Amniotic epithelial cell (primary cell): ENCODE measurements at places on chromosomes 3 and 15.

DNA sequence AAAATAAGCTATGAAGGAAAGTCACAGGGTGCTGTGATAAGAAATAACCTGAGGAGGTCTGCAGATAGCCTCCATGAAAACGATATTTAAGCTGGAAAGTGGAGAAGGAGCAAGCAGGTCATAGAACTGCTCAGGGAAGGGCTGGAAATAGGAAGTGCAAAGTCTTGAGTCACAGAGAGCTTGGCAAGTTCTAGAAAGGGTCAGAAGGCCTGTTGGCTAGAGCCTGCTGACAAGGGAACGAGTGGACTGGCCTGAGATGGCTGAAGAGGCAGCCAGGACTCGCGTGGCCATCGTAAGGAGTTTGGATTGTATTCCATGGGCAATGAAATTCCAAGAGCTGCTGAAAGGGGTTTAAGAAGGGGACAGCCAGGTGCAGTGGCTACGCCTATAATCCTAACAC lies 64.7 kb upstream of the IL12A start:
- DNase-seq = no peak

- DNase-seq = no peak
Measured at GRCh38 chr3:151753846-151754245, 20.1 kb downstream of the AADACL2 start.

- DNase-seq = no peak
Measured at GRCh38 chr3:84893211-84893610, 65.6 kb upstream of the CADM2 start.

GRCh38 chr3:17913359-17913758 lies 170.9 kb upstream of the TBC1D5 start:
- DNase-seq = no peak

- peak; percentile 51 for DNase-seq
Measured at GRCh38 chr15:43966646-43967045, 139.8 kb downstream of the WDR76 start.

- DNase-seq = peak; percentile 79
Measured at GRCh38 chr3:184710870-184711492, 883 bp downstream of the MAGEF1 start.

GRCh38 chr15:53974121-53974520 lies 4.1 kb upstream of the UNC13C start:
- no peak for DNase-seq

DNA sequence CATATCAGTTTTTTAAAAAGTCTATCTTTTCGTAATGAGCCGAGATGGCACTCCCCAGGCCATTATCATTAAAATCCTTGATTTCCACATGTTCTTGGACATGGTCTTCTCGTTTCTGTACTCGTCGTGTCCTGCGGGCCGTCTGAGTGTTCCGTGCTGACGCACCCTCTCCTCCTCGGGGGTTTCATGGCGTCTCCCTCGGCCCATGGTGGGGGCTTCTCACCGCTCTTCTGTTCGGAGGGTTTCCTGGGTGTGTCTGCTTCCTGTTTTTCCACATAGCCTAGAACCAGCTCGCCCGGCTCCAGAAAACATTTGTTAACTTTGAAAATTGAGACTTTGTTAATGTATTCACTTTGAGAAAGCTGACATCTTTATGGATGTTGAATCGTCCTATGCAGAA lies 92.7 kb downstream of the VGLL4 start:
- DNase-seq = no peak

GRCh38 chr3:8972639-8973038 lies 9.4 kb upstream of the RAD18 start:
- DNase-seq = peak; percentile 62

- DNase-seq = no peak
Measured at GRCh38 chr15:46278062-46278461, 643.2 kb downstream of the SQOR start.

DNA sequence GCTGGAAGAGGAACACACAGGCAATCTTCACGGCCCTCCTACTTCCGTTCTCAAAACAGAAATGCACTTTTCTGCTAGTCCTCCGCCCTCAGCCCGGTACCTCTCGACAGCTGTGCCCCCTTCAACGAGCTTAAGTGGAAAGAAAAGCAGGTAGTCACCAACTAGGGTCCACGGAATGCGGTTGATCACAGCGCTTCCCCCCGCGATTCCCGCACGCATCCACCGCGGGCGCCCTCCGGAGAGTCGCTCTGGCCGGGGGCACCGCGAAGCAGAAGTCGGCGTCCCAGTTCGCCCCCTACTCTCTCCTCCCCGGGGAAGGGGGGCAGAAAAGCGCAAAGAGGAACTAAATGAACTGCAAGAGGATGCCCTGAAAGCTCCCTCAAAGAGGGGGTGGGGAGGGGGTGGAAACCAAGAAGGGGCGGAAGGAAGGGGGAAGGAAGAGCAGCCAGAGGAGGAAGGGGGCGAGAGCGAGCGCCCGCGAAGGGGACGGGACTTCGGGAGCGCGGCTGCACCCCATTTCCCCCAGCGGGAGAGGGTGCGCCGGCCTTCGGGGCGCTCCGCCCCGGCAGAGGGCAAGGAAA lies 738 bp downstream of the ACAP2 start:
- peak; percentile 29 for DNase-seq

GRCh38 chr15:78044407-78045155 lies 32.9 kb downstream of the TBC1D2B start:
- peak; percentile 55 for DNase-seq

DNA sequence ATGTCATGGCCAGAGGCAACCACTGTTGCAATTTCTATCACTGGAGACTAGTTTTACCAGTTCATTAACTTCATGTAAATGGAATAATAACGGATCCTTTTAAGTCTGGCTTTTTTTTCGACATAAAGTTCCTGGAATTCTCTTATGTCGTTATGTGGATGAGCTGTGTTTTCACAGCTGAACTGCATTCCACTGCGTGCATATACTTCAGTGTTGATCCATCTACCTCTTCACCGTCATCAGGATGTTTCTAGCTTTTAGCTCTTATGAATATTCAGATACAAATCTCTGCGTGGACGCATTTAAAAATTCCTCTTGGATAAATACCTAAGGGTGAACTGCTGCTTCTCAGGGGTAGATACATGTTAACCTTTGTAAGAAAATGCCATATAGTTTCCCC lies 15.6 kb upstream of the CYFIP1 start:
- no peak for DNase-seq

DNA sequence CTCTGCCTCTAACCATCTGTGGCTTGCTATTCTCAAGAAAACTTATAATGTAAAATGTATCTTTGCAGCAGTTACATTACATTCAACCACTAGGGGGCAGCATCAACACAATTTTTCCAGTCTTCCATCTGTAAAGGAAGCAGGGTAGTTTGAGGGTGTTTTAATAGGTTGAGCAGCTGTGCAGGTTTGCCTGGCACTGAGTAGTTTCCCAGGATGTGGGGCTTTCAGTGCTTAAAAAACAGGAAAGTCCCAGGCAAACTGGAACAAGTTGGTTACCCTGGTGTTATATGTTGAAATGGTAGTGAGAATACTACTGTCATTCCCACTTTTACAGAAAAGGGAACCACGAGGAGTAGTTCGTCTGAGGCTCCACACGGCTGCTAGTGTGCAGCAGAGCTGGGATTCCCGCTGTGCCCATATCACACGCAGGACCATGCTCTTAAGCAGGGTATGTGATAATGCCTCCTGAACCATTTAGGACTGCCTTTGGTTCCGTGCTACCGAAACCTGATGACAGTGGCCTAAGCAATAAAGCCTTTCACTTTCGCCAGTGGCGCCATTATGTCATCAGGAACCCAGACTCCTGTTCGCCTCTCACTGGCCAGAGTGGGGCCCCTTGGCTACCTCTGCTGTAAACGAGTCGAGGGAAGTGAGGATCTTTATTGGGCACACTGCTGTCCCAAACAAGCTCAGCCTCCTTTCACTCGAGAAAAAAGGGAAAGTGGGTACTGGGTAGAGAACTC lies 64.7 kb upstream of the ZBTB38 start:
- DNase-seq = peak; percentile 76

DNA sequence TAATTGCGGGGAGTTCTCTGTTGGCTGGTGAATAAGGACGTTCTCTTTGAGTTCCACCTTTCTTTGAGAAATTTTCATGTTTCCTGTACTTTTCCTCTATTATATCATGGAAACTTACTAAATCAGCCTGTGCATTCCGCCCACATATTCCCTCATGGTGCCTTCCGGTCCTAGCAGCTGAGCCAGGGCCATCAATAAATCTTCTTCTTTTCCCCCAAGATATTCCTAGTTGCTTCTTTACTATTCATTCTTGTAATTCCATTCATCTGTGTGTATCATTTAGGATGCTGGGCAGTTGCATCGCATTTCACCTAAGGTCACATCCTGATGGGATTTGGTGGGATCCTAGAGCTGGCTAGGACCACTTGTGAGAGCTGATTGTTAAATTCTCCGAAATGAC lies 139.2 kb downstream of the RBMS3 start:
- peak; percentile 66 for DNase-seq

GRCh38 chr3:6791161-6791560 lies 69.8 kb upstream of the GRM7 start:
- no peak for DNase-seq

DNA sequence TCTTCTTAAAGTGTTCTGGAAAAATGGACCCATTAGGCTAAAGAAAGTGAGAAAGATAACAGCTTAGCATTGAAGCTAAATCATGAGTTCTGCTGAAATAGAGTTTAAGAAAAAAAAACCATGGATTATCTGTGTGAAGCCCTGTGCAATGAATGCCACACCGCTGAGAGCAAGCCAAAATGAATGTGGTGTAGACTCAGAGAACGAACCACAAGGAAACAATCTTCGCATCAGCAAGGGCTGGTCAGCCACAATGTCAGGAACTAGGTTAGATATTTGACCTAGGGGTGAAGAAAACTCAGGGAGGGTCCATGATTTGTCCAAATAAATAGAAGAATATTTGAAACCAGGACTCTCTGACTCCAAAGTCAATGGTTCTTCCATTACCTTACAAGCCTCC lies 91.4 kb upstream of the MEX3B start:
- peak; percentile 73 for DNase-seq
